ENCODE measurements at places on chromosomes 12 and 14.
A peak's percentile ranks its signal among the peaks of the same experiment; 100 is the strongest.

GRCh38 chr12:122790393-122791075 lies 16.2 kb downstream of the CCDC62 start:
- no peak for DNase-seq

DNA sequence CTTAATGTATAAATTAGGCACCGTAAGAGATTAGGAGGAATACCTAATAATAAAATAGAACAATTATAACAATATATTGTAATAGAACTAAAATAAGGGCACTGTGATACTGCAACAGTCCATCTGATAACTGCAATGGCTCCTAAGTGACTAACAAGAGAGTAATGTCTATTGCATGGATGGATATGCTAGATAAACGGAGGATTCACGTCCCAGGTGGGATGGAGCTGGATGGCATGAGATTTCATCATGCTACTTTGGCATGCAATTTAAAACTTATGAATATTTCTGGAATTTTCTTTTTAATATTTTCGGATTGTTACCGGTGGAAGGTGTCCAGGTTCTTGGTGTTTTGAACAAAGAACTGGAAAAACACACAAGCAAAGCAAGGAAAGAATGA lies 2.2 kb upstream of the TMEM19 start:
- no peak for DNase-seq

GRCh38 chr14:24607081-24607480 lies 2.4 kb downstream of the GZMH start:
- peak; percentile 66 for DNase-seq

- DNase-seq: no peak
Measured at GRCh38 chr14:22735096-22735495, 31.4 kb upstream of the OXA1L start.

DNA sequence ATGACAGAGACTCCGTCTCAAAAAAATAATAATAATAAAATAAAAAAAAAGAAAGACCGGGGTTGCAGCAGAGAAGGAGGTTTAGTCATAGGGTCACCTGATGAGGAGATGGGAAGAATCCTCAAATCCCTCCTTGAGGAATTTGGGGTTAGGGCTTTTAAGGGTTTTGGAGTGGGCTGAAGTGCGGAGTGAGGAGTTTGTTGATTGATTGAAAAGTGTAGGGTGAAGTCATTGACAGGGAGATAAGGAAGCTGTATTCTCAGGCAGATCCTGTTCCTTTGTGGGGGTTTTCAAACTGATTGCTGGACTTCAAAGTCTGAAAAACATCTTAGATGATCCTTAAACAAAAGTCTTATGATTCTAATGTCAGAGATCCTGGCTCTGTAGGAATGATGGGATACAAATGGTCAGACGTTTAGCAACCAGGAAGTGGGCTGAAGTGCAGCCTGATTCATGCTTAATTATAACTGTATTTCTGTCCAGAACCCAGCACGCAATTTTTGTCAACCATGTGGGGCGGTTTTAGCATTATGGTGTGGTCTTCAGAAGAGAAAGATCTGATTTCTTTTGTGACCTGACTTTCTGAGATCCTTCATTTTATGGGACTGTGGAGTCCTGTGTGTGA lies 16.0 kb downstream of the FNTB start:
- DNase-seq: no peak

DNA sequence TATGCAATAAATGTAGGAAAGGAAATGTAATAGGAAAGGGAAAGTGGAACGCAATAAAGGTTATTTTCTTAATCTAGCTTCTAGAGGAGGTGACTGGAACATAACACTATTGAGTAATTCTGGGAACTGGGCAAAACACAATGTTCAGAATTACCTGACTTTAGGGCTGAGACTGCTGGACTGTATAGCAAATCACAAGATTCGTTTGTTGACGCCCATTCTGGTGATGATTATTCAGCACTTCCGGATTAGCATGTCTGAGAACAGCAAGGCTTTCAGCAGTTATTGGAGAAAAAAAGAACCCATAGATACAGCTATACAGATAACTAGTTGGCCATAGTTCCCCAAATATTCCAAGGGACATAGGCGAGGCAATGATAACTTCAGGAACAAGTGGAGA lies 2.3 kb upstream of the KLRD1 start:
- DNase-seq: no peak

- no peak for DNase-seq
Measured at GRCh38 chr14:65838565-65838964, 426.0 kb downstream of the FUT8 start.

GRCh38 chr12:105982022-105982421 lies 156.7 kb downstream of the NUAK1 start:
- no peak for DNase-seq

DNA sequence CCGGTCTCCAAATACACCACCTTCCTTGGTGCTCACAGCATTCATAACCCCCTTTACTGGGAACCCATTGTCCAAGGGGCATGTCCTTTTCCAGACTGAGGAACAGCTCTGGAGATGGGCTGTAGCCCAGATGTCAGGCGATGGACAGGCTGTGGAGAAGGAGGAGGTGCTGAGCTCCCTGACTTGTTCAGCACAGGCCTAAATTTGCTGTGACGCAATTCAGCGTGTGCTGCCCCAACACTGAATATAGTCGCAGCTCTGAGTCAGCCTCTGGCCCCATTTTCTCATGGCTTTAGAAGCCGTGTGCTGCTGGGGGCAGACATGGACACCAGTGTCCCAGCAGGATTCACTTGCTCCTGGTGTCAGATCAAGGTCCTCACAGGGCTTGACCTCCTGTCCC lies 269.1 kb downstream of the EMP1 start:
- no peak for DNase-seq
